ENCODE measurements at places on chromosomes 7 and 10.

- DNase-seq: no peak
Observed at GRCh38 chr7:21092766-21093702, 306.3 kb upstream of the SP8 start.

- no peak for DNase-seq
Observed at GRCh38 chr10:43250615-43251418, 16.0 kb downstream of the RASGEF1A start.

DNA sequence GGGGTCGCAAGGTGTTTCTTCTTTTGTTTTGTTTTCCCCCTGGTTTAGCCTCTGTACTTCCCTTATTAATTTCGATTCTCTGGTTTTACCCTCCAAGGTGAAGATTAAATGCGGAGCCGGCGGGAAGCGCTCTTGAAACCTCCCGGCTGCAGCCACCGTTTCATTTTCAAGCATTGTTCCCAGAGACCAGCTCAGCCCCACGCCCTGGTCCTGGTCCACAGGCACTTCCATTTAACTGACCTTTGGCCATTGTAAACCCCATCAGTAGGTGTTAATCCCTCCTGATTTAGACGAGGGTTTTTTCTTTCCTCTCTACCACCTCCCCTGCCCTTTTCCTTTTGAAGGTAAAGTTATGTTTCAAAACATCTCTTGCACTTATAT is 39.2 kb upstream of the ENO4 start:
- DNase-seq: no peak

DNA sequence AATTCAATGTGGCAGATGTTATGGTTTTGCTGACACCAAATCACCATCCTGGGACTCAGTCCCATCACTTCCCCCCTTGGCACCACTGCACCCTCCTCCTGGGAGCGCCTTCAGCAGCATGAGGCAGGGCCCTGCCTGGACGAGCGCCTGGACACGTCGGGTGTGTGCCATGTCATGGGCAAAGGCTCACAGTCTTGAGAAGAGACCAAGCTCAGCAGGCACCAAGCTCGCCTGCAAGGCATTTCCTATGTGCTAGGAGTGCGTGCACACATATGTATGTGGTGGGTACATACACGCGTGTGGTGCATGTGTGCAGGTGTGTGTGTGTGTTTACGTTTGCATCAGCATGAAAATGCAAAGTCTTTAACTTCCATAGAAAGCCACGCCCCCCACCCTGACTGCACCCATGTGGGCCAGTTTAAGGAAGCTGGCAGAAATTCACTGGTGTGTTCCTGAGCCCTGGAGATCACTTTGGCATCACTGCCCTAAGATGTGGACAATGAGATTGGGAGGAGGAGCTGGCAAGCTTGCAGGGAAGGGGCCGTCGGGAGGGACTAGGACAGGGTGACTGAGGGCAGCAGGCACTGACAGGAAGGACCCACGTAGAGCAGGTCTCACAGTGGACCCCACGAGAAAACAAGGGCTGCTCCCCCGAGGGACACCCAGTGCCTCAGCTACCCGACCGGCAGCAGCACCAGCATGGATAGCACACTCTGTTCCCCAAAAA is 169.9 kb upstream of the PPP2R2D start:
- no peak for DNase-seq

DNA sequence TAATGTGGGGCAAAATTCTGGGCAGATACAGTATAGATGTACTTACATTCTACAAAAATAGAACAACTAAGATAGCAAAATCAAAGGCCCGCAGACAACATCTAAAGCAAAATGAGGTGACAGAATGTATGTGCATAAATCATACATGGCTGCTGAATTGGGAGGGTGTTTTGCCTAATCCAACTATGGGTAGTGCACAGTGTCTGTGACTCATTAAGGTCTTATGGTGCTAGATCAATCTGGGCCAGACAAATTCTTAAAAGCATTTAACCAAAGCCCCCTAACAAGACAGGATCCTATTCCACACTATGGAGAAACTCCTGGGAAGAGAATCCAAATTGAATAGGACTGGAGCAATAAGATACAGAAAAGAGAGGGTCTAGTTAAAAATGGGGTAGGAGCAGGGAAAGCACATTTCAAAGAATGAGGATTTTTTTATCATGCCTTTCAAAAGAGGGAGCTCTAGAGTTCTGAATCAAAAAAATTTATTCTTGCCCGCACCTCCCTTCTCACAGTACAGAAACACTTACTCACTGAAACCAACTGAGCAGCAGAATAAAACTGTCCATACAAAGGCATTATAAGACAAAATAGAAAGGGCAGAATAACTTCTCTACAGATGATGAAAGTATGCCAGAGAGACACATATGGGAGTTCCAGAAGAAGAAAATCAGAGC is 181.3 kb downstream of the RNLS start:
- DNase-seq: no peak

DNA sequence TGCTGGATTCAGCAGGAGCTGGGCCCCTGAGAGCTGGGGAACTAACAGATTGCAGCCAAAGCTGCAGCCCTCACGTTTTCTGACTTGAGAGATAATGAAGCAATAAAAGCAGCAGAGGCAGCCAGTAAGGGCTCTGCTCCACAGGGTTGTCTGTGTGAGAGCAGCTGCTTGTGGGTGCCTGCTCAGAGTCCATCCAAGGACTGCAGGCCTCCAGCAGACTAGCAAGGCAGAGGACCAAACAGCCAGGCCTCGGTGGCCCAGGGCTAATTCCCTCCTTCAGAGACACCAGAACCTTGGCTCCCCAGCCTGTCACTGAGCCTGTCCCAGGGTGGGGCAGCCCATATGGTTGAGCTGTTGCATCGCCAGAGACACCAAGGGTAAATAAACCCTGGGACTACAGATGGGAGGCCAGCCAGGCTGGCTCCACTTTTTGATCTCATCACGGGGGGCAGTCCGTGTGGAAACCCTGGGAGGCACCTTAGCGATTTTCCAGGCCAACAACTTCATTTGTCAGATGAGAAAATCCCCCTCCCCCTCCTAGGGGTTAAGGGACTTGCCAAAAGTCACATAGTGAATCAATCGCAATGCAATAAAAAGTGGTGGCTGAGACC is 229.2 kb downstream of the WDR11 start:
- no peak for DNase-seq

- DNase-seq: no peak
Observed at GRCh38 chr7:122298131-122298530, 6.4 kb downstream of the FEZF1 start.

DNA sequence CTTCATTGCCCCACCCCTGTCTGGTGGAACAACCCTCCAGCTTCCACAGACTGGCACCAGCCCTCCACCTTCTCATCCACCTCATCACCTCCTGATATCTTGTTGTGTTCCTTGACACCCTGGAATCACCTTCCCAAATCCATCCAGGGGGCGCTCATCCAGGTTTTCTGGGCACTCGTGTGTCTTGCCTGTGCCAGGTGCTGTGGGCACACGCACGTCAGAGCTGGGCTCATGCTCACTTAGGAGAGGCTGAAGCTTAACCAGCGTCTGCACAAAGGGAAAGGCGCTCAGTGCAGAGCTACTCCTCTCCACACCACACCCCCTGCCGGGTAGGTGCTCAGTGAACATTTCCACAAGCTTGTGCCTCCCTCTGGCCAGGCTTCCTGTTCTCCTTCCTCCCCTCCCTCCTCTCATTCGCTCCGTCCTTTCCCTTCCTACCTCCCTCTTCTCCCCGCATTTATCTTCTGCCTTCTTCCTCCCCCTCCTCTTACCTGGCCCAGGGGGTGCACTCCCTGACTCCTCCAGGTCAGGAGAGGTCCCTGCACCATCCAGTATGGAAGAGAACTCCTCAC is 4.8 kb downstream of the ADCYAP1R1 start:
- no peak for DNase-seq

- DNase-seq: no peak
Observed at GRCh38 chr7:151626422-151627115, 106.9 kb upstream of the RHEB start.

- DNase-seq: no peak
Observed at GRCh38 chr10:129090165-129090564, 376.9 kb upstream of the MGMT start.

DNA sequence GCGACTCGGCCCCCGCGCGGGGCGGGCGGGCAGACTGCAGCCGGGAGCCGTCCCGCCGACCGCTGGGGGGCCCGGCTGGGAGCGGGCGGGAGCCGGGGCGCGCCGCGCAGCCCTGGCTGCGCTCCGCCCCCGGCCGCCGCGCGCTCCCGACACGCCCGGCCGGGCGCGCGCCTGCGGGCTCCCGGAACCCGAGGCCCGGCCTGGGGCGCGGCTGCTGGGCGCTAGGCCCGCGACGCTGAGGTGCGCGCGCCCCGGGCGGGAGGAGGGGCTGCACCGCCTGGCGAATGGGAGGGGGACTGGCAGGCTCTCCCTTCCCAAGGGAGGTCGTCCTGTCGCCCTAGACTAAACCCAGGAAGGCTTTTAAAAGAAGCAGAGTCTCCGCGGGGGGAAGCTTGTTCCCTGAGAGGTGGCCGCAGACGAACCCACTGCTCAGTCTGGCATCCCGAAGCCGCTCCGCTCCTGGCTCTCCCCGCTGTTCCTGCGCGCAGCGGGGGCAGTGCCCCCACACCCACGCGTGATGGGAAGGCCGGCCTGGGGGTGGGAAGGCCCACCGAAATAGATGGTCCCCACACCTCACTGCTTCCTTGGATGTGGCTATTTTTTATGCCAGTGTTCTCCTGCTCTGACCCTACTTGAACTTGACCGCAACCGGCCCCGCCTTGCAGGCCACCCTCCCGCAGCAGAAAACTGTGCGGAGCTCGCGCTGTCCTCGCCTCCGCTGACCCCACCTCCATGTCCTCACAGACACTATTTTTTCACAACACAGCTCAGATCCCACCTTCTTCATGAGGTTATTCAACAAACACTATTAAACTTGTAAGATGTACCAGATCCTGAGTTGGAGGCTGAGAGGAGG is at the start of gene VOPP1:
TSS of gene VOPP1 (minus strand) at position 125 of the 856 bp plus-strand sequence. CDS start 178 bp downstream, outside the sequence.
- DNase-seq: peak; percentile 76

DNA sequence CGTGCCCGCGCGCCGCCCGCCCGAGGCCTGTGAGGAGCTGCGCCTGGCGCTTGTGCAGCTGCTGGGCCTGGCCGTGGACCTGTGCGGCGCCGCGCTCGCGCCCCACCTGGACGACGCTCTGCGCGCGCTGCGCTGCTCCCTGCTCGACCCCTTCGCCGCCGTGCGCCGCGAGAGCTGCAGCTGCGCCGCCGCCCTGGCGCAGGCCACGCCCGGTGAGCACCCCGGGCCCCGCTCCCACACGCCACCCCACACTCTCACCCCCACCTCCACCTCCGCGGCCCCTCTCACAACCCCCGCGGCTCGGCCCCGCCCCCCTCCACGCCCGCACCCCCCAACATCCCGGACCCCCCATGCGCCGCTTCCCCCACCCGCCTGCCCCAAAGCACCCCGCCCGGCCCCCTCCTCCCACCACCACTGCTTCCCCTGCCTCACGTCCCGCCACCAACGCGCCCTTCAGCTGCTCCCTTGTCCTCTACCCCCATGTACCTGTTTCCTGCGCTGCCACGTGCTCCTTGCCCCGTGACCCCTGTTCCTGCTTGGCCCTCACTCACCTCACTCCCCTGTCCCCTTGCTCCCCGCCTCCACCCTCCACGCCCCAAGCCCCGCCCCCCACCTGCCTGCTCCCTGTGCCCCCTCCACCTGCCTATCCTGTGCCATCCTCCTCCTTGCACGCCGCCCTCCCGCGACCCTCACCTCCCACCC is at the start of gene PRKAR1B:
TSS of gene PRKAR1B (minus strand) at position 178 of the 702 bp plus-strand sequence. CDS start 15,776 bp downstream, outside the sequence.
- peak; percentile 10 for DNase-seq

GRCh38 chr7:95509199-95509598 is 23.5 kb downstream of the ASB4 start:
- no peak for DNase-seq

GRCh38 chr10:70355051-70356021 is 27.1 kb downstream of the LRRC20 start:
- DNase-seq: peak; percentile 94

DNA sequence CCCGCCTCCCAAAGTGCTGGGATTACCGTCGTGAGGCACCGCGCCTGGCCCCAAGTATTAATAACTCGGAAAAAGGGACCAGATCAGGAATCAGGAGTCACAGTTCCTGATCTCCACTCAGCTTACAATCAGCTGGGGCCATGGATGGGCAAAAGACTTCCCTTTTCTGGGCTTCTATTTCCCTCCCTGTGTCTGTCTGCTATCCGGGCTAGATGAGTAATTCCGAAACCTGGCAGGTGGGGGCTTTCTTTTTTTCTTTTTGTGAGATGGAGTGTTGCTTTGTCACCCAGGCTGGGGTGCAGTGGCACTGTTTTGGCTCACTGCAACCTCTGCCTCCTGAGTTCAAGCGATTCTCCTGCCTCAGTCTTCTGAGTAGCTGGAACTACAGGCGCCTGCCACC is 11.6 kb downstream of the RPS24 start:
- DNase-seq: peak; percentile 32

Measured in inflammatory macrophage treated with lipopolysaccharide for 4 hours (primary cell).